ENCODE measurements at places on chromosomes 7 and 10.

- no peak for DNase-seq
Measured at GRCh38 chr10:111996103-111996502, 187.5 kb downstream of the GPAM start.

DNA sequence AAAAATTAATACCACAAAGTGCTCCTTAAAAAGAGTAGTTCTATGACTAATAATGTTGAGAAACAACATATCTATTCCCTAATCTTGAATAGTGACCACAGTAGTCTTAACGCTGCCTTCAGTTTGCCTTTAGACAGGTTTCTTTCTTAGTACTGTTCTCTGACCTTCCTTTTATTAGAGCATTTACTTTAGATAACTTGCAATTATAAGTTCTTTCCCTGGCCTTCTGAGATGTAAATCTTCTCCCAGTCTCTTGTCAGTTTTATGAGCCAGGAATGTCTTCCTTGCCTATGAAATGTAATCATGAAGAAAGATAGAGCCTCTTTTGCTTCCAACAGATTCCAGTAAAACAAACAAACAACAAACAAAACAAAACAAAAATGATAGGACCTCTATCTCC, 1119.8 kb upstream of the LRRTM3 start:
- DNase-seq: no peak

DNA sequence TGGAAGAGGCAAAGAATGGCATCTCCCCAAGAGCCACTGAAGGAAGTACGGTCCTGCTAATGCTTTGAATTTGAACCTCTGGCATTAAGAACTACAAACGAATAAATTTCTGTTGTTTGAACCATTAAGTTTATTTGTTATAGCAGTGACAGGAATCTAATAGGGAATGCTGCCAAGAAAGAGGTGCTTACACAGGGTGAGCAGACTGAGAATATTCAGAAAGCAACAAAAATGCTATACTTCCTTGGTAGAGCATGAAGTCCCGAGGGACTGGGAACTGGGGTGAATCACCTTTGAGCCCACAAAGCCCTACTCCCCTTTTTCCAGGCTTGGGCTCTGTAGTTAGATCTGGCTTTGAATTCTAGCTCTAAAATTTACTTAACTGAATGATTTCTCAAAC, 45.0 kb downstream of the PANK1 start:
- DNase-seq: no peak

DNA sequence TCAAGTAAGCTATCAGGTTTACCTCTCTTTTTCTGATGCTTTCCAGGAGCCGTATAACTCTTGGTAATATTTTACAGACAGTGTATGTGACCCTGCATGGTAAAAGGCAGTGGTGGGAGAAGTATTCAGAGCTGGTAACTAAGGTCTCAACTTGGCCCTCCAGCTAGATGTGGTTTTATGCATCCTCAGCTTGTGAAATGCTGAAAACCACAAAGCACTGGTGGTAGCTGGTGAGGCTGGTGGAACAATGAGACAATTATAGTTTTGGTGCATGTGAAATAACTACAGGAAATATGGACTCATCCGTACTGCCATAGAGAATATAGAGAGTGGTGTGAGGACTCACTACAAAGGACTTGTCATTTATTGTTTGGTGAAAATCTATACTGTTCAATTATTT, 383.0 kb upstream of the PCDH15 start:
- DNase-seq: no peak

DNA sequence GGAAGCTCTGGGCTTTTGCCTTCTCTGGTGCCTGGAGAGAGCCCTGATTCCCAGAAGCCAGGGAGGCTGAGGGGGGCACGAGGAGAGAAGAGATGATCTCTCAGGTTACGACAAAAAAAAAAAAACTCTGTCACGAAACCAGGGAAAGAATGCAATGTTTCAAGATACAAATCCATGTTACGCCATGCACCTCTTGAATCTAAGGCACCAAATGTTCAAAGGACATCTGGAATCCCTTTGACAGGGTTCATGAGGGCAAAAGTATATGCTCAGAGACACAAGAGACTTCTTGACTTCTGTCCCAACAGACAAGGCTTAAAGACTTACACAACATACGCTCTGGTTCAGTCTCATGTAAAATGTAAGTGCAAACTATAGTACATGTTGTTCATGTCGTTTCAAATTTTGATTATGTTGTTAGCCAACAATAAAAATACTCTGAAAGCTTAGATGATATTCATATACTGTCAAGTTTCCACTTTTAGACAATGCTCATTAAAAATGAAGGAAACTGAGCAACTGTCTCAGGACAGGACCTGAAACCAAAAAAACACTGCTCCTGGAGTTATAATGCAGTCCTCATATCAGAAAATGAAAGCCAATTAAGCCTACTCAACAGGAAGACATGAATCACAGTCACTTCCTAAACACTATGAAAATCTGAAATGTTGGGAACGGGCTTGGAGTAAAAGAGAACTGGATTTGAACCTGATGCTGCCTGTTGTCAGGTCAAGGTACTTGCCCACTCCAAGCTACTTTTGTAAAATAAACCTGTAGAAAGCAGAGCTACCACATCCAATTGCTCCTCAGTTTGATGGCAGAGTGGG, 72.3 kb downstream of the CHCHD3 start:
- DNase-seq: no peak

DNA sequence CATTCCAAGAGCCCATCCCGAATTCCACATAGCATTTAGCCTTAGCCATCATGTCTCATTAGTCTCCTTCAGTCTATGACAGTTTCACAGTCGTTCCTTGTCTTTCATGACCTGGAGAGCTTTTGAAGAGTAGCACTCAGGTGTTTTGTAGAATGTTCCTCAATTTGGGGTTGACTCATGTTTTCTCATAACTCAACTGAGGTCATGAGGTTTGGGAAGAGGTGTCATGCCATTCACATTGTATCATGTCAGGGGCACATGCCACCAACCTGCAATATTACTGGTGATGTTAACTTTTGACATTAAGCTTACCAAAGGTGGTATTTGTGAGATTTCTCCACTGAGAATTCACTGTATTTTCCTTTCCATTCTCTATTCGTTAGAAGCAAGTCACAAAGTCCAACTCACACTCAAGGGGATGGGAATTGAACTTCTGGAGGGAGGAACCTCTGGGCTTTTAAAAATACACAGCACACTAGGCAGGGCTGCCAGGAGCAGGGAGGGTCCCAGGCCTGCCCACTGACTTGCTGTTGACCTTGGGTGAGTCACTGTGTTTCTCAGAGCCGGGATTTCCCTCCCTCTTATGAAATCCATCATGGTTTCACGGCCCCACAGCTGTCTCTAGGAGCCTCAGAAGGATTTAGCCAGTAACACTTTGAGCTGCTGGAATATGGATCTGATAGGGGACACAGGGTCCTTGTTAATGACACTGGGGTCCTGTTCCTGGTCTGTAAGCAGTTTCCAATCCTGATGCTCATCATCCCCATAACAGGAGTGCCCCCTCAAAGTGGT, 74.4 kb upstream of the TCF7L2 start:
- no peak for DNase-seq

- no peak for DNase-seq
Measured at GRCh38 chr10:106242301-106242700, 922.2 kb downstream of the SORCS1 start.

GRCh38 chr7:129240119-129240820, 15.4 kb downstream of the AHCYL2 start:
- no peak for DNase-seq

DNA sequence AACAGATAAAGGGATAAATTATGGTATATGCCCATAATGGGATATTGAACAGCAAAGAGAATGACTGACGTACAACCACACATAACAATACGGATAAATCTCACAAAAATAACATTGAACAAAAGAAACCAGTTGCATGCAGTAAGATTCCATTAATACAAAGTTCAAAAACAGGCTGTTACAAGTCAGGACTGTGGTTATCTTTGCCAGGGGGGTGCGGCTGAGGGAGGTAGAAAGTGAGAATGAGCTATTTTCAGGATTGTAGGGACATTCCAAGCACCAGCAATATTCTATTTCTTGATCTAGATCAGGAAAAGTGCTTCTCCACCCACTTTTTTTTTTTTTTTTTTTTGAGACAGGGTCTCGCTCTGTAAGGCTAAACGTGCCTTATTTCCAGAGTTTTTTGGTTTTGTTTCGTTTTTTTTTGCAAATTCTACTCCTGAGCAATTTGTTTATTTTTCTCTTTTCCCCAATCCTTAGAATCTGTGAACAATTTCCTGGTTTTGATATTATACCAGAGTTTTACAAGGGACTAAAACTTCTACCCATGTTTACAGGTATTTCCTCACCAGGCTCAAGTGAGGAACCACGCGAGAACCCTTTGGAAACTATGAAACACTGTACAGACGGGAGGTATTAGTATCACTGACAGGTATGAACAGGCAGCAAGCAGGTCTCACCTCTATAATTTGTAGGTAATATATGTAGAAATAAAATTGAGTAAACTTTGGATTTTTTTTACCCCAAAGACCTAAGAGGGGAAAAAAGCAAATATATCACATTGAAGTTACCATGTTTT, 9.9 kb downstream of the SMURF1 start:
- no peak for DNase-seq
